T-cell (primary cell): ENCODE measurements at places on chromosomes 2 and 18. TPM values are rescaled to one million over a fixed set of nuclear protein-coding genes. Genes with fewer than 3 reads are reported as not detected.

DNA sequence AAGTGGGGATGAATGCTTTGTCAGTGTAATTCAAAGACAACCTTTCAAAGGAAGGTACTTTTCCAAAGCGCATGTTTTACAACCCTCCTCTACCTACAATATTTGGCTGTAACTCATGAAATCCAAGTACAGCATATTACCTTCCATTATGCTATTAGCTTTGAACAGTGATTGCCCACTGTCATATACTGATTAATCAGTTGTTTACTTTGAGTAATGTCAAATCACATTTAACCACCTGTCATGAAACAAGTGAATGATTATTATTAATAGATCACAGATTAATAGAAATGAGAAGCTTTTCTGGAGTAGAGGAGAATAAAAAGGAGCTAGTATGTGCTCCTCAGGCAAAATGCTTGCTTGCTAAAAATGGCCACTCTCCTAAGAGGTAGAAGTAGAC is 150.5 kb upstream of the SMAD7 start:
- no peaks in the 10 kb centered on the region for H3K4me1 ChIP-seq
- H3K27ac ChIP-seq: no peak overlapping the region
- DNase-seq: no peak
- no peak overlapping the region for H3K4me3 ChIP-seq
- H3K27me3 ChIP-seq: no peaks in the 10 kb centered on the region
- no peaks in the 10 kb centered on the region for H3K36me3 ChIP-seq

DNA sequence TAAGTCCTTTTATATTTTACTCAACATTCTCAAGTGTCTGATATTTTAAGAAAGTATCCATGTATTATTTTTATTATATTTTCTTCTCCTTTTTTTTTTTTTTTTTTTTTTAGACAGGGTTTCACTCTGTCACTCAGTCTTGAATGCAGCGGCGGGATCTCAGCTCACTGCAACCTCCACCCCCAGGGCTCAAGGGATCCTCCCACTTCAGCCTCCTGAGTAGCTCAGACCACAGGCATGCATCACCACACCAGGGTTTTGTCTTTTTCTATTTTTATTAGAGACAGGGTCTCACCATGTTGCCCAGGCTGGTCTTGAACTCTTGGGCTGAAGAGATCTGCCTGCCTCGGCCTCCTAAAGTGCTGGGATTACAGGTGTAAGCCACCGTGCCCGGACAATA is 212.1 kb downstream of the TCF4 start:
- H3K4me3 ChIP-seq: no peak overlapping the region
- H3K36me3 ChIP-seq: peaks cover 5% of the 10 kb centered on the region
- no peak for DNase-seq
- H3K4me1 ChIP-seq: no peaks in the 10 kb centered on the region
- H3K27me3 ChIP-seq: no peaks in the 10 kb centered on the region

GRCh38 chr18:9211955-9212354 is 75.4 kb downstream of the ANKRD12 start:
- no peak overlapping the region for H3K4me3 ChIP-seq
- DNase-seq: no peak
- no peaks in the 10 kb centered on the region for H3K4me1 ChIP-seq
- H3K27ac ChIP-seq: no peak overlapping the region

GRCh38 chr2:131077966-131078365 is 15.3 kb downstream of the FAM168B start:
- DNase-seq: no peak
- no peaks in the 10 kb centered on the region for H3K4me1 ChIP-seq
- no peaks in the 10 kb centered on the region for H3K27me3 ChIP-seq
- no peak overlapping the region for H3K4me3 ChIP-seq

DNA sequence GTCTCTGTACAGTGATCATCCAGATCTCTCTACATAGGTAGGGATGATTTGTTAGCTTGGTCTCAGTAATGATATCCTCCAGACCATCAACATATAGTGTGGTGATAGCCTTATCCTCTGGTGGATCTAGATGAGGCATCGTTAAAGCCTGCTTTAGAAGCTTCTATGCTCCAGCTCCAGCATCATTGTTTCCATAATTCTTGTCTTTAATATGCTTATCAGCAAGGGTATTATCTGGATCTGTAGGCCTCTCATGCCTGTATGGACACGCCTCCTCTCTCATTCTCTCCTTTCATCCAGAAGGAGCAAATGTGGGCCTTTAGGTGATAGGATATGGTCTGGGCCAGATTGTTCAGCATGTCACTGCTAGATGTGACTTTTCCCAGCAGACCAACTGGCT is 234.5 kb upstream of the CHST9 start:
- no peaks in the 10 kb centered on the region for H3K4me1 ChIP-seq
- H3K36me3 ChIP-seq: no peaks in the 10 kb centered on the region
- no peak overlapping the region for H3K27ac ChIP-seq
- no peak for DNase-seq
- no peak overlapping the region for H3K4me3 ChIP-seq

DNA sequence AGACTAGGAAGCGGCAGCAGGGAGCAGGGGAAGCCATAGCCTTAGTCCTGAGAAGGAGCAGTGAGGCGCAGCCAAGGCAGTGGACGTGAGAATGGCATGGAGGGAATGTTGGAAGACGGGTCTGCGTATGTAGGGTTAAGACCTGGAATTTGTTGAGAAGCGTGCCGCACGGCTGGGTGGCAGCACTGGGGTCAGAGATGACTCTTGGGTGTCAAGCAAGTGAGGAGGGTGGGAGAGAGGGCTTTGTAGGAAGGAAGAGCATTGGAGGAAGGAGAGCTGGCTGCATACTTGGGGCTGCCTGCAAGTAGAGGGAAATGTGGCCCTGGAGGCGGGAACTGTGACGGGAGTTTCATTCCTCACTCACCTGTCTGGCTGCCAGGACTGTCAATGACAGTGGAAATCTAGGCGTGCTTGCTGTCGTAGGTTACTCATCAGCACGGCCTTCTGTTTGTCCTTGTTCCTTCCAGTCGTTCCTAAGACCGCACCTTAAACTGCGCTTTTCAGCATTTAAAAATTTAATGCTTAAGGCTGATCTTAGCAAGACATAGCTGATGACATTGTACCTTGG is 108.0 kb downstream of the ITGB1BP1 start:
- DNase-seq: no peak
- H3K36me3 ChIP-seq: no peaks in the 10 kb centered on the region
- H3K4me1 ChIP-seq: no peaks in the 10 kb centered on the region
- no peak overlapping the region for H3K27ac ChIP-seq
- no peaks in the 10 kb centered on the region for H3K27me3 ChIP-seq
- no peak overlapping the region for H3K4me3 ChIP-seq

GRCh38 chr18:10202845-10203321 is 251.6 kb upstream of the APCDD1 start:
- H3K27me3 ChIP-seq: no peaks in the 10 kb centered on the region
- H3K4me1 ChIP-seq: no peaks in the 10 kb centered on the region
- no peak for DNase-seq
- H3K4me3 ChIP-seq: no peak overlapping the region
- no peaks in the 10 kb centered on the region for H3K36me3 ChIP-seq

- H3K27ac ChIP-seq: peak overlapping the region; percentile 51
- H3K36me3 ChIP-seq: no peaks in the 10 kb centered on the region
- H3K4me3 ChIP-seq: peak overlapping the region; percentile 71
- no peak for DNase-seq
Measured at GRCh38 chr18:46917803-46918600, 600 bp downstream of the KATNAL2 start.

GRCh38 chr2:191636235-191636543 is 41.7 kb upstream of the NABP1 start:
- no peak overlapping the region for H3K27ac ChIP-seq
- no peak for DNase-seq
- no peaks in the 10 kb centered on the region for H3K36me3 ChIP-seq
- no peaks in the 10 kb centered on the region for H3K27me3 ChIP-seq
- no peak overlapping the region for H3K4me3 ChIP-seq

GRCh38 chr2:71897137-71897480 is 250.6 kb downstream of the CYP26B1 start:
- no peak overlapping the region for H3K27ac ChIP-seq
- H3K27me3 ChIP-seq: no peaks in the 10 kb centered on the region
- no peak overlapping the region for H3K4me3 ChIP-seq
- no peak for DNase-seq
- H3K4me1 ChIP-seq: no peaks in the 10 kb centered on the region
- H3K36me3 ChIP-seq: no peaks in the 10 kb centered on the region

DNA sequence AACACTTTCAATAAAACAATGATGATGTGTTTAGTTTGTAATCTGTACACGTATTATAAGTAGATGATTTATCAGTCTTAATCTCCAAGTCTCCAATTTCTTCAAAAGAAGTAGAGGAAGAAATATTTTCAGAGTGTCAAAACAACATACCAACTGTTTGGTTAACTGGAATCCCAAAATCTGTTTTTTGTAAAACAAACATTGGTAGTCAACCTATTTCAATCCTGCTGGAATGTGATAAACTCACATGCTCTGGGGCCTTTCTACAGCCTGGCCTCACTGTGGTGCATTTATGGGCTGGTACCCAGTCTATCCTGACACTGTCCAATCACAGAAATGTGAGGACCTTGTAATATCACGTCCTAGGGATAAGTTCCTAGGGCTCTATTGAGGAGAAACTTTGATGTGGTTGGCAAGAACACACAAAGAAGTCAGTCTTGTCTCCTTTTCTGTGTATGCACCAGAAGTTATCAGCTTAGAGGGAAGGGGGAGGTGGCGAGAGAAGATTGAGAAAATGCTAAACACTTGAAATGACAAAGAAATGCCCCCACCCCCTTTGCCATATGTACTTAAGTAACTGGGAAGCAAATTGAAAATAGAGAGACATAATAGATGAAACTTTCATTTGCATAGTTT is 47.2 kb downstream of the PRKRA start:
- no peaks in the 10 kb centered on the region for H3K36me3 ChIP-seq
- H3K4me1 ChIP-seq: no peaks in the 10 kb centered on the region
- no peak overlapping the region for H3K4me3 ChIP-seq

DNA sequence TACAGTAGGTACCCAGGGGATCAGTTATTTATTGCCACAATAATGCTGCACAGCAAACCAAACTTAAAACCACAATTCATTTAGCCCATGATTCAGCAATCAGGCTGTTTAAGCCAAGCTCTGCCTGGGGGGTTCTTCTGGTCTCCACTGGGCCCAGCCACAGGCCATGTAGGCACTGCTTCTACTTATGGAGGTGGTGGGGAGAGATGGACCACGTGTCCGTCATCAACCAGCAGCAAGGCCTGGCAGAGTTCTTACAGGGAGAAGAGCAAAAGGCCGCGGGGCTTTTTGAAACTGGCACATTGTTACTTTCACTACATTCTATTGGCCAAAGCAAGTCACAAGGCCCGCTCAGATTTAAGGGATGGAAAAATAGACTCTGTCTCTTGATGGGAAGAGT is 76.3 kb upstream of the DAPL1 start:
- no peaks in the 10 kb centered on the region for H3K4me1 ChIP-seq
- no peaks in the 10 kb centered on the region for H3K36me3 ChIP-seq
- no peak overlapping the region for H3K27ac ChIP-seq
- DNase-seq: no peak
- H3K4me3 ChIP-seq: no peak overlapping the region
- H3K27me3 ChIP-seq: peaks cover 24% of the 10 kb centered on the region

DNA sequence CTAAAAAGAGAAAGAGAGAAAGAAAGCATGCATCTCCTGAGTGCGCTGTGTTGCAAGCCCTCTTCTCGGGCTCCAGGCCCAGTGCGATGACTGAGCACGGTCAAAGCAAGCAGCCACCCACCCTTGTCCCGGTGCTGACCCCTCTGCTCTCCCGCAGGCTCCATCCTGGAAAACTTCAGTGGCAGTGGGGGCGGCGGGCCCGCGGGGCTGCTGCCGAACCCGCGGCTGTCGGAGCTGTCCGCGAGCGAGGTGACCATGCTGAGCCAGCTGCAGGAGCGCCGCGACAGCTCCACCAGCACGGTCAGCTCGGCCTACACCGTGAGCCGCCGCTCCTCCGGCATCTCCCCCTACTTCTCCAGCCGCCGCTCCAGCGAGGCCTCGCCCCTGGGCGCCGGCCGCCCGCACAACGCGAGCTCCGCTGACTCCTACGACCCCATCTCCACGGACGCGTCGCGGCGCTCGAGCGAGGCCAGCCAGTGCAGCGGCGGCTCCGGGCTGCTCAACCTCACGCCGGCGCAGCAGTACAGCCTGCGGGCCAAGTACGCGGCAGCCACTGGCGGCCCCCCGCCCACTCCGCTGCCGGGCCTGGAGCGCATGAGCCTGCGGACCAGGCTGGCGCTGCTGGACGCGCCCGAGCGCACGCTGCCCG is 252.5 kb downstream of the GLI2 start:
- no peak for DNase-seq
- no peak overlapping the region for H3K4me3 ChIP-seq
- H3K4me1 ChIP-seq: no peaks in the 10 kb centered on the region
- peaks cover 8% of the 10 kb centered on the region for H3K27me3 ChIP-seq

GRCh38 chr2:105489168-105489878 is 90.5 kb upstream of the FHL2 start:
- H3K36me3 ChIP-seq: no peaks in the 10 kb centered on the region
- no peak for DNase-seq
- H3K4me1 ChIP-seq: no peaks in the 10 kb centered on the region

- H3K4me3 ChIP-seq: no peak overlapping the region
- no peak overlapping the region for H3K27ac ChIP-seq
- no peaks in the 10 kb centered on the region for H3K4me1 ChIP-seq
- no peaks in the 10 kb centered on the region for H3K36me3 ChIP-seq
Measured at GRCh38 chr2:149098701-149099100, 60.2 kb downstream of the LYPD6B start.

- DNase-seq: no peak
- H3K27me3 ChIP-seq: no peaks in the 10 kb centered on the region
- H3K36me3 ChIP-seq: no peaks in the 10 kb centered on the region
- H3K4me1 ChIP-seq: no peaks in the 10 kb centered on the region
- no peak overlapping the region for H3K27ac ChIP-seq
Measured at GRCh38 chr18:58394046-58394445, 234.8 kb downstream of the ALPK2 start.

GRCh38 chr2:130834931-130835765 is 1.6 kb upstream of the ARHGEF4 start:
- H3K4me3 ChIP-seq: no peak overlapping the region
- H3K27me3 ChIP-seq: peaks cover 59% of the 10 kb centered on the region
- DNase-seq: no peak
- H3K4me1 ChIP-seq: peaks cover 9% of the 10 kb centered on the region
- H3K36me3 ChIP-seq: no peaks in the 10 kb centered on the region

GRCh38 chr2:129619471-129619870 is 360.0 kb upstream of the RAB6C start:
- no peak overlapping the region for H3K4me3 ChIP-seq
- peaks cover 5% of the 10 kb centered on the region for H3K27me3 ChIP-seq
- no peaks in the 10 kb centered on the region for H3K36me3 ChIP-seq
- H3K27ac ChIP-seq: no peak overlapping the region

DNA sequence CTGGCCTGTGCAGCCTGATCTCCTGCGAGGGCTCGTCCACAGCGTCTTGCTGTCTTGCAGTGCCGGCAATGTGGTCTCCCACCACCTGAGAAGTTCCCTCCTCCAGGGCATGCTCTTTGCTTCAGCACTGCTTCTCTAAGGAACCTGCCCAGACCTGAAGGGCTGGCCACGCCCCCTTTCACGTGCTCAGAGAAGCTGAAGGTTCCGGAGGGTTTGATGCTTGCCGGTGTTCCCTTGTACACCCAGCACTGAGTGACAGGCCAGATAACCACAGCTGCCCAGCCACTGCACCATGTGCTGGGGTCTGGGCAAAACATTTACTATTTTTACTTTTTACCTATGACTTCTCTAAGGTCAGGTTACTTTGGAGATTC is 1.7 kb upstream of the POLR2D start:
- peaks cover 3% of the 10 kb centered on the region for H3K4me1 ChIP-seq
- peak; percentile 80 for DNase-seq
- H3K27ac ChIP-seq: no peak overlapping the region
- no peak overlapping the region for H3K4me3 ChIP-seq

Gene CCDC121
- total RNA-seq: 1.4 TPM

Gene G6PC2
- not detected for total RNA-seq

Gene CCDC74A
- total RNA-seq: 2.3 TPM

Gene IL18R1
- 4.8 TPM for total RNA-seq

Gene TTR
- 2.6 TPM for total RNA-seq

Gene ZNF638
- total RNA-seq: 140 TPM

Gene BMP10
- total RNA-seq: not detected
